Thoracic aorta (tissue), 2 donors: ENCODE measurements at places on chromosomes 2 and 18.

GRCh38 chr18:74949611-74950010 is 259.3 kb downstream of the PTGR3 start:
- DNase-seq: no peak

DNA sequence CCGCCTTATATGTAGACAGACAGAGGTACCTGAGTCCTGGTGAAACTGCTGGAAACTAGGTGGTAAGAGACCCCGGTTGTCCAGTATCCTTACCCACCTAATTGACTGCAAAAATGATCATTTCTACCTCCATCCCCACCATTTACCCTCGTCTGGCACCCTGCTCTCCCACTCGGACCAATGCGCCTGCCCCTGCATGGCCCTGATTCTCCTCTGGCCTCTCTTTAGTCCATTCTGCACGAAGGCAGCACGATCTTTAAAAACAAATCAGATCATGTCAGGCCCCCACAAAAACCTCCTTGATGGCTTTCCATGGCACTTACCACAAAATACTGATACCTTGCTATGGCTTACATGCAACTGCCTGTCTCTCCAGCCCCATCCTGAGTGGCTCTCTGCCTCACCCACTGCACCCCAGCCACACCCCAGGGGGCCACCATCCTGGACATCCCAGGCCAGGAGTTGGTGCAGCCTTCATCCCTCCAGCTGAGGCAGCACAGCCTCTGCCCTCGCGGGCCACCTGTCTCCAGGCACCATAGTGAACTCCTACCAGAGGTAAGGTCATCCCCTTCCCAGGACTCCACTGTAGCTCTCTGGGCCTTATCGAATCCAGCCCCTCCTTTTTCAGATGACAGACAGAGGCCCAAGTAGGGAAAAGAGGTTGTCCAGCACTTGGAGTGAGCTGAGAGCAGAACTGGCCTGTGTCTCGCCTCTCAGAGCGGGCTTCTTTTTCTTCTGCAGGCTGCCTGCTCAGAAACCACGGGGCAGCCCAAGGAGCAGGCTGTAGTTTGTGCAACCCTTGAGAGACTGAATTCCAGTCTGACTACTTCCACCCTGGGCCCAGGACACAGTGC is 12.3 kb upstream of the CIB4 start:
- DNase-seq: no peak

GRCh38 chr2:127661949-127662510 is 13.3 kb downstream of the LIMS2 start:
- no peak for DNase-seq

- DNase-seq: no peak
These were observed 6.1 kb upstream of the RAB17 start for GRCh38 chr2:237596520-237597195.

DNA sequence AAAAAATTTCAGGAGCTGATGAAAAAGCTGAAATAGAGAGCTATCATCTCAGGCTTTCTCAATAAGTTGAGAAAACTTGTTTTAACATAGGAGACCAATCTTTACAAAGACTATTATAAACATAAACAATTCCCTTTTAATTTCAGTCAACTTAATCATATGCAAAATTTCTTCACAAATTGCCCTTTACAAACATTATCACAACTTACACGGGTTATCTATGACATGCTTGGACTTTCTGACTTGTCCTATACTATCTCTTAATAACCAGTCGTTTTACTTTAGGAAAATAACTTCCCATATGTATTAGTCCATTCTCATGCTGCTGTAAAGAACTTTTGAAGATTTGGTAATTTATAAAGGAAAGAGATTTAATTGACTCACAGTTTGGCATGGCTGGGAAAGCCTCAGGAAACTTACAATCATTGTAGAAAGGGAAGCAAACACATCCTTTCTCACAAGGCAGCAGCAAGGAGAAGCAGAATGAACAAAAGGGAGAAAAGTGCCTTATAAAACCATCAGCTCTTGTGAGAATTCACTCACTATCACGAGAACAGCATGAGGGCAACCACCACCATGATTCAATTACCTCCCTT is 1583.7 kb upstream of the CELF4 start:
- DNase-seq: no peak

DNA sequence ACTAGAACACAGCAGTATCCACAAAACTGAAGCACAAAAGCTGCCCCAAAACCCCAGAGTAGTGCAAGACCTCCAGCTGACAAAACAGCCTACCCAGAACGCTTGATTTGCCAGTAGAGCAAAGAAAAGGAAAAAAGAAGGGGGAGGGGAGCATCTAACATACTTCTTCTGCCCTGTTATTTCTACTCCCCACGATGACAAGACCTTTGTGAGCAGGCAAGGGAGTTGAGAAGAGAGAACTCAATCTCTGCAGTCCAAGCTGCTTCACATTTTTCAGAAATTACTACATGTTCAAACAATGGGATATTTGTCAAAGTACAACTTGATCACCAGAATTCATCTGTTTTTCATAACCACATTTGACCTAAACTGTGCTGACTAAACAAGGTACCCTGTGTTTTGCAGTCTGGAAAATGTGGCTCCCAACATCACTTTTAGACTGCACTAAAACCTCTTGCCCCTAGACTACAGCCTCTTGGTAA is 286.7 kb downstream of the EXOC6B start:
- DNase-seq: no peak

GRCh38 chr2:185433824-185434223 is 304.8 kb upstream of the FSIP2 start:
- DNase-seq: no peak

- no peak for DNase-seq
These were observed 2.0 kb downstream of the PPP4R1 start for GRCh38 chr18:9612215-9612830.

DNA sequence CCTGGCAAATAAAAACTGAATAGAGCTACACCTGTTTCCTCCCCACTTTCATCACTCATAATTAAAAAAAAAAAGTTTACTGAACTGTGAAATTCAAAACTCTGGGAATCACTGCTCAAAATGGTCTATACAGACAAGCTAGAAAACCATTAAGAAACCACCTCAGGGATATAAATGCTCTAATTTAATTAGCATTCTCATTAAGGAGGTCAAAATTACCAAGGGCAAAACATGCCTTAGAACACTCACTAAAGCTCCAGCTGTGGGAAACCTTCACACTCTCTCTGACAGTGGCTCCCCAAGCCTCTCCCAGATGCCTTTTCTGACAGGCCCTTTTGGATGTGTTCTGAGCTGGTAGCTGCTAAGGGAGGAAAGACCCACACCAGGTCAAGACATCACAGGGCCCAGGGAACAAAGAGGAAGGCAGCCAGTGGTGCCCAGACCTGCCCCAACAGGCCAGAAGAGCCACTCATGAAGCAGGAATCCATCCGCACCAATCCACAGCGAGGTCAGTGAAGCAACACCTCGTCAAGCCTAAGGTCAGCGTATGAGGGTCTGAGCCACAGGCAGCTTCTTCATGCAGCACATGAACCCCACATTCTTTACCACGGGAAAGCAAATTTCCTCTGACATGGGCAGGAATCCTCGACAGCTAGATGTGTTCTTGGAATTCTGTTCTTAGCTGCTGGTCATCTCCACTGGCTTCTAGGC is 35.6 kb downstream of the XDH start:
- DNase-seq: no peak

DNA sequence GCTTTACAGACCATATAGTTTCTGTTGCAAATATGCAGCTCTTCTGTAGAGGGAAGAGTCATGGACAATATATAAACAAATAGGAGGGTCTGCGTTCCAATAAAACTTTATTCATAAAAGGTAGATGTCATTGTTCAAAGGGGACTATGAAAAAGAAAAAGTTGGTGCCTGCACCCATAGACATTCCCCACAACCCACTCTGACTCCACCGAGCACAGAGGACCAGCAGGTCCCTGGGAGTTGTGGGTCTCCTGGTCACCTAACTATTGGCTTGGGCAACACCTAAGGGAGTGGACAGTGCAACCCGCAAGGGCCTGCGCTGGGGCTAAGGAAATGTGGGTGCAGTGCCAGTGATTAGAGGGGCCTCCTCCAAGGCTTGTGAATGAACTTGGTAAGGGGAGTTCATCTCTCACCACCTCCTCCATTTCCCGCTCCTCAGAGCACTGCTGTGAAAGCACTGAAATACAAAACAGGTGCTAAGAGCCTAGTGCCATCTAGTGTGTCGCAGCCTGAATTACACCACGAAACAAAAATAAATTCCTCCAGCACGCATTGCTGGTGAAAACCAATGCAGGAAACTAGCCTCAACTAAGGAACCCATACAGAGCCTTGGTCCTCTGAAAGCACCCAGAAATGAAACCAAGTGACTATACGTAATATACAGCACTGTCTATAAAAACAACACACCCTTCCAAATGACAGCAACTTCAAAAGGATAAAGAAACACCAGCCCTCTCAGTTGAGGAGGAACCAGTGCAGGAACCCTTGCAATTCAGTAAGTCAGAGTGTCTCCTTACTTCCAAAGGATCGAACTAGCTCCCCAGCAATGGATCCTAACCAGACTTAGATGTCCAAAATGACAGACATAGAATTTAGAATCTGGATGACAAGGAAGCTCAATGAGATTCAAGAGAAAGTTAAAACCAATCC is 166.6 kb downstream of the RNF144A start:
- DNase-seq: no peak

- no peak for DNase-seq
These were observed 1304.3 kb upstream of the DDX18 start for GRCh38 chr2:116510117-116510671.

GRCh38 chr2:80086831-80087230 is 217.7 kb downstream of the LRRTM1 start:
- no peak for DNase-seq

DNA sequence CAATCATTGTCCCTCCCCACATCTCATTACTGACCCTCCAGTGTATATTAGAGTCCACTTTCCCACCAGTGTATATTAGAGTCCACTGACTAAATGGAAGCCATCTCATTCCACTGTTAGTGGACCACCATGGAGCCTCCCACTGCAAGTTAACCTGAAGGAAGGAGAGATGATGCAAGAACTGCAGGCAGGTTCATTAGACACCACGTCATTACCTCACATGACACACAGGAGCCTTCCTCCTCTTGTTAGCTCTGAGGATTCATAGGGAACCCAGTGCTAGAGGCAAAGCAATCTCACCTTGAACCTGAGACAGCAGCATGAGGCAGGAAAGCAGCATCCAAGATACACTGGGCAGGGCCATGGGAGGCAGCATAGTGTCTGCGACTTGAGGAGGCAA is 523 bp downstream of the REG3A start:
- DNase-seq: no peak

DNA sequence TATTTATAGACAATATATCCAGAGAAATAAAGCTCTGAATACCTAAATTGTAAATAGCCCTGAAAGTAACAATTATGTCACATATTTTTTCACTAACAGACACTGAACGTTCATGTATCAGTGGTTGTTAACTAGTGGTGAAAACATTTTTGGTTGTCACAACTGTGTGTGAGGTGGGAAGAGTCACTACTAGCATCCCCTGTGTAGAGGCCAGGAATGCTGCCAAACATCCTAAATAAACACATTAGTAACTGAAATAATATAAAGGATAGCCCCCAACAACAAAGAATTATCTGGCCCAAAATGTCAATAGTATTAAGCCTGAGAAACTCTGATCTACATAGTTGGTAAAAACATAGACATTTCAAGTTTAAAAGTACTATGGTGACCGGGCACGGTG is 64.5 kb downstream of the ROCK1 start:
- no peak for DNase-seq

- DNase-seq: no peak
These were observed 46.2 kb upstream of the ARHGAP28 start for GRCh38 chr18:6683112-6683876.

- no peak for DNase-seq
These were observed 428.9 kb downstream of the STK39 start for GRCh38 chr2:167818521-167818920.

- no peak for DNase-seq
These were observed 15.8 kb downstream of the OTOF start for GRCh38 chr2:26462100-26462499.

GRCh38 chr2:140122001-140122400 is 1341.8 kb upstream of the NXPH2 start:
- no peak for DNase-seq

GRCh38 chr2:22487541-22487940 is 897.4 kb upstream of the KLHL29 start:
- no peak for DNase-seq

DNA sequence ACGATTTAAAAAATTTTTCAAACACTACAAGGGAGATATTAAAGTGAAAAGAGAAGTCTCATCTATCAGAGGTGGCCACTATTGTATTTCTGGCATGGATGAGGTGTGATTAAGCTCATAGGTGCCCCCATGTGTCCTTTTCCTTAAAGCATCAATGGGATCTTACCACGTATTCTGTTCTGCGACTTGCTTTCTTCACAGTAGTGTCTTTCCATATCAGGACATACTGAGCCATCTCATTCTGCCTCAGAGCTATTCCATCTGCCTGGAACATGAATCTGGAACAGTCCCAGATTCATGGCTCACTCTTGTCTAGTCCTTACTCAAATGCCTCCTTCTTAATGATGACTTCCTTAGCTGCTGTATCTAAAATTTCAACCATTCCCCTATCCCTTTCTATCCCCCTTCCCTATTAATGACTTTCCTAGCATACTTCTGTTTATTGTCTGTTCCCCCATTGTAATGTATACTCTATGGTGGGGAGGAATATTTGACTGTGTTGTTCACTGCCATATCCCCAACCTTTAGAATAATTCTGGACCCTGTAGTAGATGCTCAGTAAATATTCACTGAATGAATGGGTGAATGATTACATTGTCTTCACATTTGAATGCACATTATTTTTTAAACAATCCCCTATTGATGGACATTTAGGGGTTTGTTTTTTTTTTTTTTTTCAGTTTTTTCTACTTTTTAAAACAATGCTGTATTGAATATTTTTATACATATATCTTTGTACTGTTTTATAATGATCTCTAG is 11.1 kb downstream of the STAMBP start:
- no peak for DNase-seq

DNA sequence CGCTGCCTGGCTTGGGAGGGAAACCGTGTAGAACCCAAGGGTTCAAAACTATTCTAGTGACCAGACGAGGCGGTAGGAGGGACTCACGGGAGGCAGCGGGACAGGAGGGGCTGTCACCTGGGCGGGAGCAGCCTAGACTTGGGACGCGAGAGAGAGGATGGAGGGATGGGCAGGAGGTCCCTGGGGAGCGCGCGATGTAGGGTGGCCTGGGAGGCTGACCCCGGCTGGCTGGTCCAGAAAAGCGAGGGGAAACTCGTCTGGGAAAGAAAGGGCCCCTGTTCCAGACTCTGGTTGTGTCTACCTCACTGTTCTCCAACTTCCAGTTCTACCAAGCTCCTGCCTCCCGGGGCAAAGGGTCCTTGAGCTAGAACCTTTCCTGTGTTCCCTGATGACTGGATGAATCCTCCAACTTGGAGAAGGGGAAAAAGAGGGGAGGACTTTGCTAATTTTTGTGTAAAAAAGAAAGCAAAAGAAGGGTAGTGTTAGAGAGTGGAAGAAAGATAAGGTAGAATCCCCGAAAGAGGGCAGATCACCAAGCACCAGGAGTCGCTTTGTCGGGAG is 1.4 kb downstream of the DOK6 start:
- DNase-seq: no peak

GRCh38 chr18:71329114-71329513 is 1040.3 kb downstream of the SOCS6 start:
- no peak for DNase-seq

- DNase-seq: no peak
These were observed 568.8 kb upstream of the ZEB2 start for GRCh38 chr2:145088756-145089155.
